CD4-positive, alpha-beta T cell treated with Interleukin-6 for 4 hours (primary cell): ENCODE measurements at places on chromosomes 16 and 17.
A peak's percentile ranks its signal among the peaks of the same experiment; 100 is the strongest.

- peak; percentile 63 for DNase-seq
Measured at GRCh38 chr16:11619327-11619851, 32.7 kb upstream of the LITAF start.

GRCh38 chr17:80665792-80666191 is 121.2 kb downstream of the RPTOR start:
- no peak for DNase-seq

DNA sequence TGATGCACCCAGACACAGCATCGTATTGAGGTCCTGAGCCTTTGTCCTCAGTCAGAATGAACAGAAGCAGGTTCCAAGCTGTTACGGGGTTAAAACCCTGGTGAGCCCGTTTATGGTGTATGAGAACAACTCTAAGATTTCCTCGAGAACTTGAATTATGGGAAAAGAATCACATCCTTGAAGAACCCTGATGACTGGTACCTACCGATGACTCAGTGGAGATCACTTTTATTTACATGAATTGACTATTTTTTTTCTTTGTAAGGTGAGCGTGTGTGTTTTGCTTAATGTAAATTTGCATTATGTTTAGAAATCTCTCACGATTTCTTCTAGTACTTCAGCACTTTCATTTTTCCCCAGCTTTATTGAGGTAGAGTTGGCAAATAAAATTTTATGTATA is 3.3 kb upstream of the KRTAP4-4 start:
- DNase-seq: no peak

DNA sequence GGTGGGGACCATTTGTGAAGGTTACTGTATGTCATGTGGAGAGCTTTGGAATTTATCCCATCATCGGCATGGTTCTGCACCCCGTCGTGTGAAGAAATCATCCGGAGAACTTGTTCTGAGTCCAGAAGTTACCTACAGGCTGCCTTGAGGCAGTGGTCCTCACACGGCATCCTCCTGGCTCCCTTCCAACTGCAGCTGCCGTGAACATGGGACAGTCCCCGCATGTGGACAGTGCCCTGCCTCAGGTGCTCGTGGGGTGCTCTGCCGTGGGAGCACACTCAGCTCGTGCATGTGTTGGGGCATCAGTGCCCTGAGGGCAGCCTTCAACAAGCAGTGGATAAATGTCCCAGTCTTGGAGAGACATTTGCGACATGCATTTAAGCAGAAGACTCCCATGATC is 188.7 kb downstream of the KATNIP start:
- DNase-seq: no peak

DNA sequence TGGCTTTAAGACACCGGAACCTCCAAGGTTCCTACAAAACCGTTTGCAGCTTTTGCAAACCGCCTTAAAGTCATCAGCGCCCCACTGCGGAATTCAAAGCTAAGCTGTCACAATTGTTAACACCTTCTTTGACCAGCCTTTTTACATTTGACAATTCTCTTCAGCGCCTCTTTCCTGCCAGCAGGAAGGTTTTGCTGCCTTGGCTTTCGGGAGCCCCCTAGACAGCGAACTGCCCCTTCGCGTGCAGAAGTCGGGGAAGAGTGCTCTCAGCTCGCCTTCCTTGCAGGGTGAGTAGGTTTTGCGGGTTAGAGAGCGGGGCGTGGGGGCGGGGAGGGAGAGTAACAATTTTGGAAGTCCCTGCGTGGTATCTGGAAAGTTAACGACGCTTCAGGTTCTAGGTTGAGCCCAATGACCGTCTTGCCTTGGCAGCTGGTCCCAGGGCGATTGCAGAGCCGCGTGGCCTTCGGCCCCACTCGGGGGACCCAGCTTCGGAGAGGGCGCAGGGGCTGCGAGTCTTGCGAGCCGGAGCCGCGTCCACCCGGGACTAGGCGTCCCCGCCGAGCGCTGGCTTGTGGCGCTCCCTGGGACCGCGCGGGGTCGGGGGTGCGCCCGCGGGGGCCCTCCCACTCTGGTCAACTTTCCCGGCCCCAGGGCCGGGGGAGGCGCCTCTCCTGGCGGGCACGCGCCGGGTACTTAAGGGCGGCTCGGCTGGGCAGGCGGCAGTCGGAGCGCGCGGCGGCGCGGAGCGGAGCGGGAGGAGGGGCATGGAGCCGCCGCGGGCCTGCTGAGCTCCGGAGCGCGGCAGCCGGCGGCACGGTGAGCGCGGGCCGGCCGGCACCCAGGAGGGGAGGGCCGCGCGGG is at the start of gene HAS3:
Gene HAS3 (plus strand): TSS at position 153 of the 861 bp plus-strand sequence. CDS start 3,743 bp downstream, outside the sequence.
- peak; percentile 29 for DNase-seq

DNA sequence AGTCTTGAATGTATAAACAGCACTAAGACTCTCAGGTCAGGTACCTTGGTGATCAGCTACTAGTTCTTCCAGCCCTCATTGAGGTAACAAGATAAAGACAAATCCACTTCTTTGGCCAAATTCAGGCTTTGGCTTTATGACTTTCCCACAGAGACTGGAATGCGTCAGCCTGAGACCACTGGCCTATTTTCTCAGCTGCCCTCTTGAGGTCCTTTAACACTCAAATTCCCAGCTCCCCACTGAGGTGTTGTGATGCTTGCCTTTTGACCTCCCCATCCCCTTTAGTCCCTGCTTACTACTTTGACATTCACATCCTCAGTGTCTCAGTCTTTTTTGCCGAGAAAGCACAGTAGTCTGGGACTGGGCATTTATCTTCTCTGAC is 10.6 kb downstream of the TNFAIP1 start:
- no peak for DNase-seq

- DNase-seq: no peak
Measured at GRCh38 chr16:30888856-30889499, 4.9 kb downstream of the BCL7C start.

- no peak for DNase-seq
Measured at GRCh38 chr17:29927546-29927945, 2.5 kb downstream of the SSH2 start.

GRCh38 chr17:47738178-47738577 is 5.1 kb downstream of the TBX21 start:
- DNase-seq: no peak

DNA sequence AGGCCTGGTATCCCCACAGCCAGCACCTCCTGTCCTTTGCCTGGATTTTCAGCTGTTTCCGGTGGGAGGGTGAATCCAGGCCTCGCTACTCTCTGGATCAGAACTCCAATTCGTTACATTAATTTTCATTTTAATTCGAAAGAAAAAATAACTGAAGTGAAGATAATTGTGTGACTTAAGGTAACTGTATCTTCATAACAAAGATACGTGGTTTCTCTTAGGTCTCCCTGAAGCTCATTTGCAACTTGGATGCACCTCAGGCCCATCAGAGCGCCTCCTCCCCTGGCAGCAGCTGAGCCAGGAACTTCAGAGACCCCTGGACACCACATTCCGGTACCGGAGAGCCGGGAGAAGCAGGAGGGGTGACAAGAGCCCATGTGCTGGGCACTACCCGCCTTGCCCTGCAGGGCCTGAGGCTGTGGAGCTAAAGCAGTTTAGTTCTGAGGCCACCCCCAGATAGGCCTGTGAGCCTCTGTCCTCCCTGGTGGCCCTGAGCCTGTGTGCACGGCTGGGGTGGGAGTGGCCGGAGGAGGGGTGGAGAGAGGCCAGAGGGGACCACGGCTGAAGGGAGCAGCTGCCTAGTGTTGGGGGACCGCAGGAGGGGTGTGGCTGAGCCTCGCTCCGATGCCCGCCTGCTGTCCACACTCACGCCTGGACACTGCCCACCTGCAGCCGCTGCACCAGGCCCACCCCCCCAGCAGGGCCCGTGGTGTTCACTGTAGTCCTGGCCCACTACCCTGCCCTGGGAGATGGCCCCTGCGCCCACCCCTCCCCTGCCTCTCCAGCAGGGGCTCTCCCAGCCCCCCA is 11.4 kb upstream of the DUS1L start:
- DNase-seq: peak; percentile 1

DNA sequence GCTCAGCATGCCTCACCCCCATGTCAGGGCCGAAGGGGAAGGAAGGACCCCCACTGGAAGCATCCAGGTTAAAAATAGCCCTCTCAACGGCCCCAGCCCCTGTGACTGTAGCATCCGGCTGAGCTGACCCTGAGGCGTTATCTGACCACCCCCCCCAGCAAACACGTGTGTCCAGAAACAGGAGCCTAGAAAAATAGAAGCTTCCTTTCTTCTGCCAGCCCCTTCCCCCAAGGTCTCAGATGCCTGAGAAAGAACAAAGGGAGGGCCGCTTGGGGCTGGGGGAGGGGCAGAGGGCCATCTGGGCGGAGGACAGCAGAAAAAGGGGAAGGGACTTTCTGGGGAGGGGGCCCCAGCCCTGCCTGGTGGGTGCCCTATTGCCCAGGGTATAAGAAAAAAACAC is 55.8 kb downstream of the ACTG1 start:
- DNase-seq: no peak

DNA sequence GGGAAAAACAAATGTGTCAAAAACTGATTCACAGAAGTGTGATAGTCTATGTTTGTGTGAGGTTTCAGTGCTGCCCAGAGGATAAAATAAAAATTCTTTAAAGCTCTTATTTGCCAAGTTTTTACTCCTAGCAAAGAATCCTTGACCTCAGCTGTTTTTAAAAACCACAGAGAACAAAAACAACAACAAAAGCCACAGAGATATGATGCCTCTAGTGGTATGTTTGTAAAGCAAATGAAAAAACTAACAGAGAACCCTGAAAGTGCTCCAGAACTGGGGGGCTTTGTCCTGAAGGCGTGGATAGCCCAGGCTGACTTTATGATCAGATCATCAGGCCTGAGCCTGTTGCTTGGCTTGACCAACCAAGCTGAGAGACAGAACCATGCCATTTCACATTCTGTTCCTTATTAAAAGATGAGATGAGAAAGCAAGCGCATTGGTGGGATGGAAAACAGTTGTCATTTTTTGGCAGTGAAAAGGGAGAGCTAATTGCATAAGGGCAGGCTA is 411.0 kb downstream of the CPPED1 start:
- DNase-seq: no peak

DNA sequence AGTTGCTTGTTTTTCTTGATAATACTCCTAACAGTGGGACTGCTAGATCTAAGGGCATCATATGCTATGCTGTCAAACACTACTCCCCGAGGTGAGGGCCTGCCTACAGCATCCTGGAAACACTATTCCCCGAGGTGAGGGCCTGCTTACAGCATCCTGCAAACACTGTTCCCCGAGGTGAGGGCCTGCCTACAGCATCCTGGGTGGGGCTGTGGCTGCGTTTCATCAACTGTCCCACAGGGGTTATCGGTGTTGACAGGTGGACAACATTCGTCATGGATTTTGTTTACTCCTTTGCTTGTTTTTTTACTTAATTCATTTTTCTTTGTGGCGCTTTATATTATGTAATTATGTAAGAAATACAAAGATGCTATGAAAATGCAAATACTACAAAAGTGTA is 22.5 kb downstream of the NPRL3 start:
- no peak for DNase-seq

GRCh38 chr16:88831838-88832237 is 20.1 kb upstream of the APRT start:
- no peak for DNase-seq

DNA sequence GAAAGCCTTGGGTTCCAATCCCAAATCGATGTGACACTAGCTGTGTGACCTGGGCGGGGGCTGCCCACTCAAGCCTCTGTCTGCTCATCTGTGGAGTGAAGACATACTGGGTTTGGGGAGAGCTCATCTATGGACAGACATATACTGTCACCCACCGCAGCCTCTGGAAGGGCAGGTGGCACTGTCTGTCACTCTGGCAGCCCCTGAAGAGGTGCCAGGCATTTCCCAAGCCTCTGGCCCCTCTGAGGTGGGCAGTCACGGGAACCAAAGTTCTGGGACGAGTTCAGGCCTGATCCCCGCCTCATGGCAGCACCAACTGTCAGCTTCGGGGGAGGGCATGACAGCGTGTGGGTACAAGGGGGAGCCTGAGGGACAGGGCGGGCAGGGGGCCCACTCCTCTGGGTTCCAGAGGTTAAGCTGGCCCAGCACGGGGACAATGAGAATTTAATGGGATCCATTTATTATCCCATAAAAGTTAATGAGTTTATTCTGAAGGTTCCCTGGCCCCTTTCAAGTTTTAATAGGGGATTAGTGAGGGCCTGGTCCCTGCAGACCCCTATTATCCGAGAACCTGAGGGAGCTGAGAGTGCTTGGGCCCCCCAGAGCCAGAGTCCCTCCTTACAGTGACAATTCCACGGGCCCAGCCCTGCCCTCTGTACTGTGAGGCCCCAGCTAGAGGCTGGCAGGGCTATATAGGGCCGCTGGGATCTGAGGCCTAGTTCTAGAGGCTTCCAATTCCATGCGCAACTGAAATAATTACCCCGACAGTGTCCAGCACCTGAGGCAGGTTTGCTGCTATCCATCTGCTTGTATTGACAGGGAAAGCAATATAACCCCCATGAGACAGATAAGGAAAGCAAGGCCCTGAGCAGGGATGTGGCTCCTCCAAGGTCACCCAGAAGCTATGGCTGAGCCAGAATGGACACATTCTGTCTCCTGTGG is 18.8 kb downstream of the SEZ6 start:
- DNase-seq: no peak

- no peak for DNase-seq
Measured at GRCh38 chr17:59167571-59168001, 12.0 kb downstream of the PRR11 start.

GRCh38 chr17:33284022-33284421 is 9.1 kb downstream of the ASIC2 start:
- no peak for DNase-seq

DNA sequence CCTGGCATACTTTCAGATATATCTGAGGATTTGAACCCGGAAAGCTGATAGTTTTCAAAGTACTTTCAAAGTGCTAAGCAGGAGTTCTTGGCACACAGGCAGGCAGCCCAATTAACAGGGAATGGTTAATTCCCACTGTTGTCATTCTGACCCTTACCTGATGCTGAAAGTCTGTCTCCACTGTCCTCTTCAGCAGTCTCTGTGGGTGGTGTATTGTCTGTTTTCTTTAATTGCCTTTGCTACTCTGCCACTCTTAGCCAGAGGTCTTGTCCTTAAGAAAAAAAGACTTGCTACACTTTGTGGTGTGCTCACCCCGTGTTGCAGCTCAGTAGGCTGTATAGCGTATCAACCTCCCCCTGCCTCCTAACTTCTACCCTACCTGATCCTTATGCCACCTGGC is 63.2 kb upstream of the SLC12A3 start:
- no peak for DNase-seq
